Dermis blood vessel endothelial cell (primary cell): ENCODE measurements at places on chromosomes 7 and 10.

GRCh38 chr7:74023092-74023536, 4.9 kb upstream of the ELN start:
- DNase-seq = peak; percentile 73

DNA sequence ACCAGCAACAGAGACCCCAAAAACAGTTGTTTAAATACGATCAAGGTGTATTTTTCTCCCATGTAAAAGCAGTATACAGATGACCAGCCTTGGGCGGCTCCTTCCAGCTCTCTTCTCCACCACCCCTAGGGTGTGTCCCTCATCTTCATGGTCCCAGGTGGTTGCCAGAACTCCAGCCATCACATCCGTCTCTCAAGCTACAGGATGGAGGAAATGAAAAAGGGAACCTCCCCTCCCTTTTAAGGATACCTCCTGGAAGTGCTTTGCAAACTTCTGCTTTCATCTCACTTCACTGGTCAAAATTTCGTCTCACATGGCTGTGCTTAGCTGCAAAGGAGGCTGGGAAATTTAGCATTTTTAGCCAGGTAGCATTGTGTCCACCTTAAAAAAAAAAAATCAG, 59.3 kb downstream of the C10orf105 start:
- DNase-seq = no peak

GRCh38 chr10:132100091-132100481, 34.3 kb downstream of the JAKMIP3 start:
- no peak for DNase-seq

DNA sequence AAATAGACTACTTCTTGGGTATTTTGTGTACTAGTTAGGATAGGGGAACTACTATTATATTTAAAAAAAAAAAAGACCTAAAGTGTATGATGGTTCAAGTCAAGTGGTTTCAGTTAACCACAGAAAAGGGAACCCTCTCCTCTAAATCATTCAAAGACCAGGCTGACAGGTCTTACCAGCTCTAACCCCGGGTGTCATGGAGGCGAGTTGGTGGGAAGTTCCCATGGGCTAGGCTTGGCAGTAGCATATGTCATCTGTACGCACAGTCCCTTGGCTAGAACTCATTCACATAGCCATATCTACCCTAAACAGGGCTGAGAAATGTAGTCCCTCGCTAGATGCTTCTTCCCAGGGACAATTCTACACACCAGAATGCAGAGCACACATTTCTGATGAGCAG, 37.7 kb upstream of the KCNMA1 start:
- no peak for DNase-seq

DNA sequence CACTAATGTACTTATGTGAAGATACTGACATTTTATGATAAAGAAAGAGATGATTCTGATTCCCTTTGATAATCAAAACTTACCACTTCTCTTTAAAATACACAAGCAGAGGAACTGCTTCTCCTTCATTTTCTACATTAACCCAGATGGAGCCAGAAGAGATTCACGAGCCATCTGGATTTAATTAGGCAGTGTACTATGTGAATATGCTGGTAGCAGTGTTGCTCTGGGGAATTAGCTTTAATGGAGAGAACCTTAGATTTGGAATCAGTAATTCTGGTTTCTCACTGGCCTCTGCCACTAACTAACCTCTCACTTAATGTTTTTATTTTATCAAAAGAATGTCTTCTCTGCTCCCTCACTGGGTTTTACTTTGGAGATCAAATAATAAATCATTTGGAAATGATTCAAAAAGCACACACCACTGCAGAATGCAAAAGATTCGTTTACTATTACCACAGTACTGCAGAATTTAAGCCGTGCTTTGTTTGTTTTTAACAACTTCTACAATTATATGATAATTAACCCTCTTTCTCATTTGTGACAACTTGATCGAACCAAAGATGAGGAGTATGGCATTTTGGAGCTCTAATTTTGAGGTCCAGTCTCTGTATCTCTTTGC, 77.5 kb upstream of the PHYHIPL start:
- no peak for DNase-seq

DNA sequence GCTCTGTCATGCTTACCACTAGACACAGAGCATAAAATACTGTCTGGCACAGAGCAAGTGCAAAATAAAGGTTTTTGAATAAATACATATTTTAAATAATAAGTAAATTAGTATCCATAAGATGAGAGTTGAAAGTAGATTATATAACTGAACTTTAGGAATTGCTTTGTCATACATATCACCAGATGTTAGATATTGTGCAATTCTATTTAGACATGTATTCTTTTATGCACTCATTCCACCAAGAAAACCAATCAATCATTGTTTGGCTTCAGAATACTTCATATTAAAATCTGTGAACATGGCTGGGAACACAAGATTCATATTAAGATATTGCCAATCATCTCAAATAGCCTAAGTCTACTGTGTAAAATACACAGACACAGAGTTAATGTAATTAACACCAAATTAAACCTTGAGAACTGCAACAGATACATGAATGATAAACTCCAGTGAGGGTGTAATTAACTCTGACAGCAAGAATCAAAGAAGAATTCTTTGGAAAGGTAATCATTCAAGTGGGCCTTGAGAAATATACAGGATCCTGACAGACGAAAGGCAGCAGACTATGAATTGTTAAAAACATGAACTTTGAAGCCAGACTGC, 201.0 kb upstream of the PTN start:
- DNase-seq = no peak

- DNase-seq = no peak
These were observed 6.6 kb downstream of the ADAMTS14 start for GRCh38 chr10:70678757-70679489.

GRCh38 chr10:76874176-76874575, 763.4 kb downstream of the KCNMA1 start:
- DNase-seq = no peak

DNA sequence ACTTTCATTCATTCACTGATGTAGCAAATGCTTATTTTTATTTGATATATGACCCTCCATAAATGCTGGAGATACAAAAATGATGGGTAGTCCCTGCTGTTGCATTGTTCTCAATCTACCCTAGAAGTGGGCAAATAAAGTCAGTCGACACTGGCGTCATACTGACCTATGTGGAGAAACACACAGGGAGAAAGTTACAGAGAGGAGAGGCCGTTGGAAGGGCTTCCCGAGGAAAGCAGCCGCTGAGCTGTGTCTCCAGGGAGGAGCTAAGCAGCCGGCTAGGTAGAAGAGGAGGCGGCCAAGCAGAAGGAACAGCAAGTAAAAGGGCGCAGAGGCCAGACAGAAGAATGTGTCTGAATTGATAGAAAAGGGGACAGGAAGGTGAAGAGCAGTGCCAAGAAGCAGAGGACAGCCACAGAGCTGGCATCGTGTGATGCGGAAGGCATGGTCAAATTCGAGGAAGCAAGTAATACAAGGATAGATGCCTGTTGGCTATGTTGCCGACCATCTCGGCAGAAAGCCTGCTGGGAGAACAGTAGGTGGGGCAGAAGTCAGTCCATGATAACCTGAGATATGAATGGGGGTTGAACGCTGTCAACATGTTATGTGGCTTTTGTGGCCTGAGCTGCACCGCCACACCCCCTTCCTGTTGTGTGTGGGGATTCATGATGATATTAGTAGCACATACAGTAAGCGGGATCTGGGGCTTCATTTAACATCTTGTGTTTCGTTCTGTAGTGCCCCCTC, 25.9 kb downstream of the ST8SIA6 start:
- no peak for DNase-seq

DNA sequence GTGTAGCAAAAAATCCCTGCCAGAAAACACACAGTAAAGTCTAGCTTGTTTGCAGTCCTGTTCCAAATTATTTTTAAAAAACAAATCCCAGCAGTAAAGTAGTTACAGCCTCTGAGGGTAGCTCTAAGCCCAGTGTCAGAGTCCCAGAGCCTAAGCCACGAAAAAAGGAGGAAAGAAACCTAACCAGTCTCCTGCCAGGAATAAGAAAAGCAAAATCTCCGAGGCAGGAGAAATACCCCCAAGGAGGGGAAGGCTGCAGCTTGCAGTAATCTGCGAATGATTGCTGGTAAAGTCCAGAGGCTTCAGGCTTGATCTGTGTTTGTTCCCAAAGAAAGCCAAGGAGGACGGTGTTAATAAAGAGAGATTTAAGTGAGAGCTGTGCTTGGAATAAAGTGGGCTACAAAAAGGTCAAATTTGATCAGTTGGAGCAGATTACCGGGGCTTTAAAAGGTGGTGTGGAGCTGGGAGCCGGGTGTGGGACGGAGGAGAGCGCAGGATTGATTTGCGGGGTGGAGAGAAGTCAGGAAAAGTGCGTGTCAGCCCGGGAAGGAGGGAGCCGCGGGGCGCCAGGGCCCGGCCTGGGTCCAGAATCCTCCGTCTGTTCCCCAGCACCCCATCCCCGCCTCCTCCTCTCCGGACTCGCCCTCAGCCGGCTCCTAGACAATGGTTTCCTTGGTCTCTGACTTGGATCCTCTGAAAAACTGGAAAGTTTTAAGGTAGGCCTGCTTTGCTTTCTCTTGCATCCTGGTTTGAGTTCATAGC, 219.4 kb upstream of the CELF2 start:
- DNase-seq = no peak

DNA sequence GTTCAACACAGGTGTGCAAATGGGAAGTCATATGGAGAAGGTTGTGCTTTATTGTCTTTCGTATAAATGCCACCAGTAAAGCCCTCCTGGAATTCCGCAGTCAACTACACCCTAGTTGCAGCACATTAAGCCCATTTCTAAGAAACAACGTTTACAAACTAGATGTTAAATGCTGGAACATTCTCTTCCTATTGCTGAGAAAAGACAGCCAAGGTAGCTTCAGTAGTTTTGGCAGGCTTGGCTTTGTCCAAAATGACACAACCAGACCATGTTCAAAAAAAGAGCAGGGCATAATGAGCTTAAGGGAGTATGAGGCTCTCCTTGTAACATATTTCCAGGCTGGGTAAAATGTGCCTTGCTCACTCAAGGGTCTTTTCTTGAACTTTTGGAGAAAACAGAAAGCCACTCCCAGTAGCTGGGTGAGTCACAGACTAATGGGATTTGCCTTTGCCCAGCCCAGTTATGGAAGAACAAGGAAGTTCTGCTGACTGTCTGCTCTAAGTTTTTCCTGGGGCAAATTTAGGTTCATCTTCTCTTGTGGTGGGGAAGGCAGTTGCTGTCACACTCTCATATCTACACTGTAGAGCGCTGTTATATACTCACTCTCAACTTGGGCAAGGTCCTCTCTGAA, 238.7 kb downstream of the PLXNA4 start:
- no peak for DNase-seq

DNA sequence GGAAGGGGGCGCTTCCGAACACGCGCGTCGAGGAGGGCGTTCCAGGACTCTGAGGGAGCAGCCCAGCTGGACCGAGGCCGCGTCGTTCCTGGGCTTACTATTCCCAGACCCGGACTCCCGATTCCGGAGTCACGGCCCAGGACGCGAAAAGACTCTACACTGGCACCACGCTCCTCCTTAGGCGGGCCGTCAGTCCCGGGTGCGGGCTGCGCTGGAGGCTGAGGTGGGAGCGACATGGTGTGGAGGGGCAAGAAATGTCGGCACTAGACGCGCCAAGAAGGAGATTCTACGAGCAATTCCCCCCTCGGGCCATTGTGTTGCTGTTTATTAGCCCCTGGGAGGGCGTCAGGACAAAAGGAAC, 584 bp upstream of the RUNDC3B start:
- DNase-seq = peak; percentile 38

GRCh38 chr7:122847871-122848473, 38.3 kb downstream of the CADPS2 start:
- DNase-seq = peak; percentile 30

GRCh38 chr7:73769481-73770001, 529 bp downstream of the CLDN3 start:
- peak; percentile 11 for DNase-seq

DNA sequence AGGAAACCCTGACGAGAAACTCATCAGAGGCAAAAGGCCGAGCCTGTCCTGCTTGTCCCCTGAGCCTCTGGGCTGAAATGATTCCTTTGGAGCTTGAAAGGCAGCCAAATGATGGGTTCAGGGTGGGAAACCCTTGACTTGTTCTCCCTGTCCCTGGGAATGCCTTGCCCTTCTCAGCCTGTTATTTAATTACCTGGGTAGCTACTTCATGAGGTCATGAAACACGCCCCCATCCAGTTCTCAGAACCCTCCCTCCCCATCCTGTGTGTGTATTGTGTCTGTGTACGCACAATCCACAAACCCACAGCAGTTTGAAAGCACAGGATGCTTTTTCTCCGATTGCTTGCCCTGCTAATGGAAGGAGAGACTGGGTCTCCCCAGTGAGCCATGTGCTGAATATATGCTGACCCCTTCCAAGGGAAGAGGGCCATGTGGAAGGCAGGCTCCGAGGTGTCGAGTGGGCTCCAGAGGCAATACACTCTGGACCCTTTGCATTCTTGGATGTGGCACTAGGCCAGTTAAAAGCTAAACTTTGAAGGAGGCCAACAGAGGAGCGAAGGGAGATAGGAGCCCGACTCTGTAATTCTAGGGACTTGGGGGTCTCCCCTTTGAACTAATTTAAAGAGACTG, 10.6 kb downstream of the DUSP5 start:
- peak; percentile 60 for DNase-seq

- DNase-seq = peak; percentile 71
These were observed 438.1 kb upstream of the NRP1 start for GRCh38 chr10:33772370-33773252.

DNA sequence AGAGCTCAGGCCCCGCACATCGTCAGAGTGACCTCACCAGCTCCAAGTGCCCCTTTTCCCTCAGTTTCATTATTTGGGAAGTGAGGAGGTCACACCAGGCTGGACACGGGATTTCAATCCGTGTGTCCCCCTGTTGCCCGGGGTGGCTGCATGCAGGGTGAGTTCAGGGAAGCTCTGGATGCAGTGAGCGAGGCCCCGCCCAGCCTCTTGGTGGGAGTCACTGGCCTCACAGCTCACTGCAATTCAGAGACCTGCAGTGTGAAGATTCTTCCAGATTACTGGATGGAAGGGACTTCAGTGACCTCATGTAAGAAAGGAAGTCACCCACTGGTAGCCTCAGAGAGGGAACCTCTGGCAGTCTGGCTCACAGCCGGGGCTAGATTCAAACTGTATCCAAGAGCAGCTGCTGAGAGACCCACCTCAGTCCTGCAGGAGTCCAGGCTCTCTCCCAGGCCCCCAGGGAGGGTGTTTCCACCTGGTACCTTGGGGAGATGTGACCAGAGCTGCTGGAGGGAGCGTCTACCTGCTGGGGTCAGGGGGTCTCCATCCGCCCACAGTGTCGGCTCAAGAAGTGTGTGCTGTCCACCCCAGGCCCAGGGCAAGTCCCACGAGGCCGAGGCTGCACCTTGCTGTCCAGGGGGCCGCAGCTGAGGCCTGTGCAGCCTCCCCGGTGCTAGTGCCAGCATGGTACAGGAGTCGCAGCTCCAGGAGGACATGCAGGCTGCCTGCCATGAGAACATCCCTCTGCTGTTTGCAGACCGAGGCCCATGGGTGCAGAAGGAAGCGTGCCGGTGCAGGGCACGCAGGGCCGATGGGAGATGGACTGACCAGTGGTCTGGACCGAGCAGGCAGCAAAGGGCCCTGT, 54.4 kb downstream of the MGMT start:
- no peak for DNase-seq

DNA sequence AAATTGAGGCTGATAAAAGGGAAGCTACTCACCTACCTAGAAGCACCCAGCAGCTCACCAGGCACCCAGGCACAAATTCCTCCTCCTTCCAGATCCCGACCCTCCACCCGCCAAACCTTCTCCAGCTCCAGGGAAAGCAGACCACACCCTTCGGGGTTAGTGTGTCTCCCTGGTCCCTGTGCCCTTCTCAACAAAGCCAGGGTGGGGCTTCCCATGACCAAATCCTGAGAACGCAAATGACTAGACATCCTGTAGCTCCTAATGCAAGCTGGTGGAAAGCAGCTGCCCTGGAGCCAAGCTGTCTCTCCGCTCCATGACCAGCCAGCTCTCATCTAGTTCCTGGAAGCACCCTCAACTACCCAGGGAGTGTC, 4.4 kb downstream of the TBX20 start:
- DNase-seq = no peak

- peak; percentile 1 for DNase-seq
These were observed 34.5 kb downstream of the FRMD4A start for GRCh38 chr10:14296065-14296709.
